ENCODE measurements at places on chromosomes 6 and 20. TPM values are rescaled to one million over a fixed set of nuclear protein-coding genes. Genes with fewer than 3 reads are reported as not detected.

The LY6G6F gene
- total RNA-seq = not detected

The RHAG gene
- total RNA-seq = not detected

The DZANK1 gene
- total RNA-seq = 1.4 TPM

The NAPB gene
- total RNA-seq = 9.5 TPM

The RAMACL gene
- total RNA-seq = 2.0 TPM

The PGBD1 gene
- total RNA-seq = 5.7 TPM

The GPR63 gene
- 0.33 TPM for total RNA-seq

The MYCT1 gene
- not detected for total RNA-seq

The HLA-DMA gene
- total RNA-seq = 56.3 TPM
